ENCODE measurements at places on chromosomes 7 and 10. TPM values are rescaled to one million over a fixed set of nuclear protein-coding genes. Genes with fewer than 3 reads are reported as not detected.

The CYP2C9 gene
- total RNA-seq: not detected

The ANK3 gene
- total RNA-seq: 205 TPM

The PCLO gene
- total RNA-seq: 41.2 TPM

The MTERF1 gene
- total RNA-seq: 23.6 TPM

The CYP3A5 gene
- 1.6 TPM for total RNA-seq

The GNAT3 gene
- total RNA-seq: not detected

The ACADSB gene
- total RNA-seq: 14.3 TPM

The FBXL13 gene
- 6.5 TPM for total RNA-seq

The AKR1B1 gene
- 49.3 TPM for total RNA-seq

The GFRA1 gene
- 8.2 TPM for total RNA-seq

The FOXI2 gene
- not detected for total RNA-seq

GRCh38 chr7:122394512-122394911, 90.0 kb upstream of the FEZF1 start:
- no peak for DNase-seq

DNA sequence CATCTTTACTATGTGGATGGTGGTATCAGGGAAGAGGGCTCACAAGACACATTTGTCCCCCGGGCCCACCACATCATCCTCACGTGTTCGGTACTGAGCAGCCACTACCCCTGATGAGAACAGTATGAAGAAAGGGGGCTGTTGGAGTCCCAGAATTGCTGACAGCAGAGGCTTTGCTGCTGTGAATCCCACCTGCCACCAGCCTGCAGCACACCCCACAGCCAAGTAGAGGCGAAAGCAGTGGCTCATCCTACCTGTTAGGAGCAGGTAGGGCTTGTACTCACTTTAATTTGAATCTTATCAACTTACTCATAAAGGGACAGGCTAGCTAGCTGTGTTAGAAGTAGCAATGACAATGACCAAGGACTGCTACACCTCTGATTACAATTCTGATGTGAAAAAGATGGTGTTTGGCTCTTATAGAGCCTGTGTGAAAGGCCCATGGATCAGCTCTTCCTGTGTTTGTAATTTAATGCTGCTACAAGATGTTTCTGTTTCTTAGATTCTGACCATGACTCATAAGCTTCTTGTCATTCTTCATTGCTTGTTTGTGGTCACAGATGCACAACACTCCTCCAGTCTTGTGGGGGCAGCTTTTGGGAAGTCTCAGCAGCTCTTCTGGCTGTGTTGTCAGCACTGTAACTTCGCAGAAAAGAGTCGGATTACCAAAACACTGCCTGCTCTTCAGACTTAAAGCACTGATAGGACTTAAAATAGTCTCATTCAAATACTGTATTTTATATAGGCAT, 9.1 kb upstream of the CSGALNACT2 start:
- DNase-seq: no peak

DNA sequence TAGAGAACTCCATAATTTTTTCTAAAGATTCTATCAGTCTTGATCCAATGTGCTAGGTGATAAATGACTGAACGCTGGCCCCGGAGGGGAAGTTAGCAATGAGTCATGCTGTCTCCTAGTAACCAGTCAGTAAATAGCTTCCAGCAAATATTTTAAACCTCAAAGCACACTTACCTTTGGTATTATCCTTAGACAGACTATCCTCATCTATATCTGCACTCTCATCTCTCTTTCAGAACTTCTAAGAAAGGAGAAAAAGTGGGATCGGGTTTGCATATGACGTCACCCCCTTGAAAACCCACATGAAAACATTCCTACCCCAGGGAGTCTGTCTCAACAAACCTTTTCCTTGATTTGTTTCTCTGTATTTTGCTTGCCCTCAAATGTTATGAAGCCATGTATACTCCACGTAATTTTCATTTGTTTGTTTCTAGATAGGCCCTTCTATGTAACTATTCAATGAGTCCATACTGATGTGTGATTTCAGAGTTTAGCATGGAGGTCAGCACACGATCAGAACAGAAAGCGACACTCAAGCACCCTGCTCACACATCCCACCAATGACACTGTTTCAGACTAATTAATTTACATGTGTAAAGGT, 174.9 kb upstream of the NRP1 start:
- DNase-seq: no peak

- DNase-seq: no peak
Measured at GRCh38 chr10:9096288-9096687, 1041.8 kb downstream of the GATA3 start.

- no peak for DNase-seq
Measured at GRCh38 chr7:40760987-40761386, 626.2 kb downstream of the SUGCT start.

GRCh38 chr7:3056234-3057065, 12.8 kb upstream of the CARD11 start:
- no peak for DNase-seq

- no peak for DNase-seq
Measured at GRCh38 chr7:20306180-20306946, 24.3 kb upstream of the ITGB8 start.

- no peak for DNase-seq
Measured at GRCh38 chr10:121157998-121158397, 306.8 kb downstream of the WDR11 start.

- DNase-seq: no peak
Measured at GRCh38 chr7:12221414-12221813, 10.3 kb downstream of the TMEM106B start.

DNA sequence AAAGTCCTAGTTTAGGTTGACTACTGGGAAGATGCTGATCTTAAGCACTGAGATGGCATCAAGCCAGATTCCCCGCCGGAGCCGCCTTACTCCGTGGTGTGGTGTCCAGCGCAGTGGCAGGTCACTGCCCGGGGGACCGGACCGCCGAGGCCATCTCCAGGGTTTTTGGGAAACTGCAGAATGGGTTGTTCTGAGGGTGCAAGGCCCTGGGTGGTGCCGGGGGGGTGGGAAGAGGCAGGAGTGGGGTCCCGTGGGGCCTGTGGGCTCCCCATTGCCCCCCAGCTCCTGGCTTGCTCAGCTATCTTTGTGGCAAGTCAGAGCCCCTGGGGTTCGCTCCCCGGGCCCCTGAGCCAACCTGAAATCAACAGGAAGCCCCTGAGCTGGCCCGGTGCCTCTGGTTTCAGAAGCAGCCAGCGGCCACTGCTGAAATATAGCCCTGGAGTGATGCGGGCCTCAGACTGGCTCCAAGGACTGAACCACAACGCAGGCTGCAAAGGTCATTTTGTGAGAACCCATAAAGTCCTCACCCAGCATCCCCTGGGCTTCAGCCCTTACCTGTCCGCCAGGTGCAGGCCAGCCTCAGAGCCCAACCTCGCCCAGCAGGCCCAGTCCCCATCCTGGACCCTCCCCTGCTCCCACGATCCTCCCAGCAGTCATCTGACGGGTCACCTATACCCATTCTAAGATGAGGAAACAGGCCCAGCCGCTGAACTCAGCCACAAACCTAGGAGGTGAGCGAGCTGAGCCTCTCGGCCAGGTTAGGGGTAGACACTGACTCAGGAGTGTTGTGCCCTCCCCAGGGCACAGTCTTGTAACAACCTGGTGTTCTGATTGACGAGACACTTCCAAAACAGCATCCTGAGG, 102.7 kb downstream of the PDGFA start:
- DNase-seq: no peak

- DNase-seq: no peak
Measured at GRCh38 chr7:29040579-29040925, 82.4 kb upstream of the TRIL start.

DNA sequence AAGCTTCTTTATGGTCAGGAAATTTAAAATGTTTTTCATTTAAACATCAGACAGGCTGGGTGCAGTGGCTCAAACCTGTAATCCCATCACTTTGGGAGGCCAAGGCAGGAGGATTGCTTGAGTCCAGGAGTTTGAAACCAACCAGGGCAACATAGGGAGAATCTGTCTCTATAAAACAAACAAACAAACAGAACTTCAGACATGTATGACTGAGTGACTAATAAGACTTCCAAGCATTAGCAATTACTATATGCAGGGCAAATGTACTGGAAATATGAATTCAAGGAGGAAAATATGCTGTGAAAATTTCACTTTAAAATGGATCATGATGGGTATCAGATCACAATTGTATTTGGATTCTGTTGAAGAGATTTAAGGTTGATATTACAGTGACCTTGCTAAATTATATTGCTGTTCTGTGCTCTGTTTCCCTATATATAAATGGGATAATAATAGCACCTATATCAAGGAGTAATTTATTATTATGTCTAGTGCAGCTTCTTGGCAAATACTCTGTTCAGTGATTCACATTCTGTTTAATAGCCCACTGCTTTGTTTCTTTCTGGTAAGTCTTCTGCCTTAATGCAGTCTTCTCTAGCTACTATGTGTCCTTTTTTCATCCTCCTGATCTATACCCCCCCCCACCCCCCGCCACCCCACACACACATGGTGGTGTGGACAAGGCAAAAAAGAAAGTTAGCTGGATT, 36.2 kb downstream of the BMPR1A start:
- no peak for DNase-seq

- no peak for DNase-seq
Measured at GRCh38 chr7:139451638-139452037, 31.8 kb downstream of the KLRG2 start.

DNA sequence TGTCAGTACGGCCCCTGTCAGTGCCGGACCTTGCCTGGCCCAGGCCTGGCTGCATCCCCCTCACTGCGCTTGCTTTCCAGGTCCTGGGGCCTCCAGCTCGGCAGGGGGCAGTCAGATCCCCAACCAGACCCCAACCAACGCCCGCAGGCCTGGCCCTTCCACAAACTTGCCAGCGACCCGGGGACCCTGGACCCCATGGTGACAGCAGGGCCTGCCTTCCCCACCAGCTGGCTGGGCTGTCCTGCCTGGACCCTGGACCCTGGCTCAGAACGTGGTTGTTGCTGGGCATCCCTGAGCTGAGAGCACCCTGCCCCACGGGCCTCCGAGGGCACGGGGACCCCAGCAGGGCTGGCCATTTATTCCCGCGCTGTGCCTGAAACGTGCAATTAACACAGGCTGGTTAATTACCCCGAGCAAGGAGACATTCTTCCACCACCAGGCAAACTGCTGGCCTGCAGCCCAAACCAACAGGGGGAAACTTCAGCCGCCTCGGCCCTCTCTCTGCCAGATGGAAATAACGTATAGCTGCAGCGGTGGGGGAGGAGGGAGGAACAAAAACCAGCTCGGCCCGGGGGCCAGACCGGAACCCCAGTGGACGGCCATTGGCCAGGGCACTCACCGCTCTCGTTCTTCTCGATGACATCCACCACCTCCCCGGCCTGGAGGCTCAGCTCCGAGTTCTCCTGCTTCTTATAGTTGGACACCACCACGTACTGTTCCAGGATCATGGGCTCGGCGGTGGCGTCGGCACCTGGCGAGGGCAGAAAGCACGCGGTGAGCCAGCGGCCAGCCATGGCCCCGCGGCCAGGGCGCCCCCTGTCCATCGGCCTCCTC, 167.1 kb downstream of the NEURL1 start:
- no peak for DNase-seq

DNA sequence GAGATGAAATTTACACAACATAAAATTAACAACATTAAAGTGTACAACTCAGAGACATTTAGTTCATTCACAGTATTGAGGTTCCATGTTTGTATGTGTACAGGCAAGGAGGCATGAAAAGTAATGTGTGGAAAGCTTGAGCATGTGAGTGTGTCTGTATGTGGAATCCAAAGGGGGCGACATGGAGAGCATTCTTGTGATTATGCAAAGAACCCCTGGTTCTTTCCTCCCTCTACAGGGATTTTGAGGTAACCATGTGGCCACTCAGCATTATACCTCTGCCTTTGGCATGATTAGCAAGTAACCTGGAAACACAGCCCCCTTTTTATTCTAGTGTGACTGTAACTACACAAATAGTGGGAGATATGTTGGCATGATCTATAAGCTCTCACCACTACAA, 21.0 kb downstream of the OR2F1 start:
- DNase-seq: no peak

GRCh38 chr10:69279110-69279509, 814 bp downstream of the HK1 start:
- DNase-seq: no peak

DNA sequence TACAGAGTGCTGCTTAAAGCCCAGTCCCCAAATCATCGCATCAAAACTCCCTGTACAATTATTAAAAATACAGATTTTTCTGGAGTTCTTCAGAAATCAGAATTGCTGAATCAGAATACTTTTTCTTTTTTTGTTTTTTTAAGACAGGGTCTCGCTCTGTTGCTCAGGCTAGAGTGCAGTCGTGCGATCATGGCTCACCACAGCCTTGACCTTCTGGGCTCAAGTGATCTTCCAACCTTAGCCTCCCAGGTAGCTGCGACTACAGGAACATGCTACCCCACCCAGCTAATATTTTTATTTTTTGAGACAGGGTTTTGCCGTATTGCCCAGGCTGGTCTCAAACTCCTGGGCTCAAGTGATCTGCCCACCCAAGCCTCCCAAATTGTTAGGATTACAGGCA, 3.9 kb downstream of the BBIP1 start:
- no peak for DNase-seq

DNA sequence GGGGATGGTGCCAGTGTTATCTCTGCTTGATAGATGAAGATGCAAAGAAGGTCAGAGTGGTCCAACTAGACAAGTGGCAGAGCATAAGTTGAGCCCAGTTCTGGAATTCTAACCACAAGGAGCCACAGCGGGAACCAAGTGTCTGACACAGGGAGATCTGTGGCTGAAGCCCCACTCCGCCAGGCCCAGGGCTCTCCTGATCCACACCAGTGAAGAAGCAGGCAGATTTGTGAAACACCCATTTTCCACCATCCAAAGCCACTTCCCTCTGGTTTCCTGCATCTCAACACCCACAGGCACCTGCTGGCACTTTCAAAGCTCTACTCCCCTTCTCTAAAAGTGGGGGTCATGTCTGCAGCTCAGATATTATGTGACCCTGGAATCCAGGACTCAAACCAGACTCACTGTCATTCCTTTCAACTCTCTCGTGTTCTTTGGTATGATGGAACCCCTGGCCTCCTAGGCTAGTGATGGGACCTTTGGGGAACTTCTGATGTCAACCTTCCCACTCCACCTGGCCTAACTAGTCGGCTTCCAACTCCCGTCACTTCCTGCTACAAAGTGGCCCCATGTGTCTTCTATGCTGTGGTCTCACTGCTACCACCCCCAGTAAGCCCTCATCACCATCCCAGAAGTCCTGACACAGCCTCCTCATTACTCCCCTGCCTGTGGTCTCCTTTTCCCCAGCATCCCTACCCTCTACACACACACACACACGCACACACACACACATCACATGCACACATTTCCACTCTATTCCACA, 177.6 kb downstream of the GRID1 start:
- no peak for DNase-seq

GRCh38 chr7:54827734-54828133, 68.7 kb upstream of the SEC61G start:
- no peak for DNase-seq

DNA sequence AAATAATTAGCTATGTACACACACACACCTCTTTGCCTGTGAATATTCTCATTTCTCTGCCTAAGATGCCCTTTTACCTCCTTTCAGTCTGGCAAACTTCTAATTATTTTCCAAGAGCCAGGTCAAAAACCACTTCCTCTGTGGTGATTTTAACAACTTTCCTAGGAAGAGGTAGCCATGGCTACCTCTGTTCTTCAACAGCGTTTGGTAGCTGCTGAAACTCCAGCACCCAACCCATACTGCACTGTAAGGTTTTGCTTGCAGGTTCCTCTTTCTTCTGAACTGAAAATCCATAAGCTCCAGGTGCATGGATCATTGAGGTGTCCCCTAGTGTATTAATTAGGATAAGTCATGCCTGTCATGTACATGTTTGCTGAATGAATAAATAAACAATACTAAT, 25.6 kb downstream of the NRCAM start:
- DNase-seq: no peak

All from frontal cortex (tissue), 4 donors.